ENCODE measurements at places on chromosomes 7 and 10.

GRCh38 chr7:65269150-65269856 is 104.4 kb upstream of the ZNF92 start:
- DNase-seq = peak; percentile 50

GRCh38 chr7:157514306-157514705 is 177.5 kb downstream of the DNAJB6 start:
- no peak for DNase-seq

DNA sequence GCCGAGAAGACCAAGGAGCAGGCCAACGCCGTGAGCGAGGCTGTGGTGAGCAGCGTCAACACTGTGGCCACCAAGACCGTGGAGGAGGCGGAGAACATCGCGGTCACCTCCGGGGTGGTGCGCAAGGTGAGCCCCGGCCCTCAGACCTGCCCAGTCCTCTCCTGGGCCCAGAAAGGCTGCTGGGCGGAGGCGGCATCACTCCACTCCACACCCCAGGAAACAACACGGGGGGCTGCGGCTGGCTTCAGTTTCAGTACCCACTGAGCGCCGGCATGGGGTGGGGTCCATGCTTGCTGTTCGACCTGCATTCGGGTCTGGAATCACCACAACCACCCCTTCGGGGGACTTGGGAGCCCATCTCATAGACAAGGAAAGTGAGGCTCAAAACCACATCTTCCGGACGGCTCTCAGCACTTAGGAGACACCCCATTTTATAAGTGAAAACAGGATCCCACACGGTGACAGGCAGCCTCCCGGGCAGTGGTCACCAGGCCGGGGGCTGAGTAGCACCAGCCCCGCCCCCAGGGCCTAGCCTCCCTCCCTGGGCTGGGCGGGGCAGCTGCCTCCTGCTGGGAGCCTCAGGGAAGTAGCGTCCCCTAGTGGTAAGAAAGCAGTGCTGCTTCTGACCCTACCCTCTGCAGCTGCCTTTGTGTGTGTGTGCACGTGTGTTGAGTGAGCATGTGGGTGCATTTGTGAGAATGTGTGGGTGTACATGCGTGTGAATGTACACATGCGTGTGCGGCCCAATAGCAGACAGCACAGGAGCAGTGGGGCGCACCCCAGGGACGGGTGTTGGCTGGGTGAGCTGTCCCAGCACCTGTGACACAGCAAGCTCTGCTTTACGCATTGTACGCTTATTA is 1.8 kb downstream of the SNCG start:
- no peak for DNase-seq

GRCh38 chr10:77458986-77459590 is 178.5 kb downstream of the KCNMA1 start:
- DNase-seq = no peak

GRCh38 chr7:106216517-106216922 is 68.3 kb downstream of the NAMPT start:
- no peak for DNase-seq

GRCh38 chr7:135792866-135793265 is 44.3 kb upstream of the FAM180A start:
- DNase-seq = no peak

DNA sequence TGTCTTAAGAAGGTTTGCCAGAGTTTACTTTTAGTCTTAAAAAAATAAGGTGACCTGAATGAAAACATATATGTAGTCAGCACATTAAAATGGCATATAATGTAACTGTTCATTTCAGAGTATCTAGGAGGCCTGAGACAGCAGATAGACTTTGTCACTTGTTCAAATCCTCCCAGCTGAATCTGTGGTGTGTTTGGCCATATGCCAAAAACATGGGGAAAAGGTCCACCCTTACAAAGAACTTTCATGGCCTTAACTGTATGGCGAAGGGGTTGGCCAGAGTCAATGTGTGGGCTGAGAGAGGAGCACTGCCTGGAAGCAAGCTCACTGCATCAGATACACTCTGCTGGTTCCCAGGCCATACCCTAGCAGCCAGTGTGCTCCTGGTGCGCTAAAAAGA is 113.7 kb downstream of the ALOX5 start:
- DNase-seq = no peak

DNA sequence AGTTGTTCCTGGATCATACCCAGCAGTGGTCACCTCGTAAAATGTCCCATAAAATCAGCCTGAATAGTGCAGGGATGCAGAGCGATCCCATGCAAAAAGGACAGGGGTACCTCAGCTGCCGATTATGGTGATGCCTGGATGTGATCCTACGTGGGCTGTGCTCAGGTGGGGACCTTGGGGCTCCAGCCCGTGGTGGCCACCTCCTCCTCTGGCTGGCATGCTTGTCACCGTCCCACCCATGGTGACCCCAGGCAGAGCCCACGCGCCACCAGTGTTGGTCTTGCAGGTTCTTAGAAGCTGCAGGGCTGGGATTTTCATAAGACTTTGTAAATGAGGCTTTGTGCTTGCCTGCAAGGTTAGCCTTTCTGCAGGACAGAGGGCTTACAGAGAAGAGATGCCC is 97.2 kb downstream of the GLRX3 start:
- no peak for DNase-seq

- DNase-seq = no peak
Observed at GRCh38 chr10:31100662-31101061, 69.0 kb upstream of the ZNF438 start.

DNA sequence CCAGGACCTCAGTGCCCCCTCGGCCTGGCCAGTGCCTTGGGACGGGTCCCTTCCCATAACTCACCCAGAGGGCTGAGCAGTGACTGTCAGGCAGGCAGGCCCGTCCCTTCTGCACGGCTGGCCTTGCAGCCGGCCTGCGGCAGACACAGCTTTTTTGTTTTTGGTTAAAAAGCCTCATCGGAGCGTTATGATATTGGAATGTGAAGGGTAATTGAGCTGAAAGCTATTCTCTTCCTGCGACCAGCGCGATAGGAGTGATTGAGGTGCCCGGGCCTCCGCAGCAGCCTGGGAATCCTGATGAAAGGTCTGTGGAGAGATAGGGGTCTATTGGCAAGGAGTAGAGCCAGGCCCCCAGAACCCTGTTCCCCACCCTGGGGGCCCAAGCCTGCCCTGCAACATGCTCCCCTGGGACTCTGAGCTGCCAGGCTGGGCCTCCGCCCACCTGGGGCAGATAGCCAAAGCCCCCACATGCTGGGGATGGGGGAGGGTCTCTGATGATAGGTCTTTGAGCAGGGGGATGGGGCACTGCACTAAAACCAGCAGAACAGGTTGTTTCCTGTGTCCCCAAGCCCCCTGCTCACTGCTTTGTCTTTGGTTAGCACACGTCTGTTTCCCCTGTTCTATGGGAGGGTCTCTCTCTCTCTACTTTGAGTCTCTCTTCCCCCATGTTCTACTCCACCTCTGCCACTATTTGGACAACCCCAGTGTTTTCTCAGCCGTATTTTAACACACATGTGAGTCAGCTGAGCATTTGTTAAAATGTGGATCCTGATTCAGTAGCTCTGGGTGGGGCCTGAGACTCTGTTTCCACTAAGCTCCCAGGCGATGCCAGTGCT is 131.9 kb downstream of the CDH23 start:
- DNase-seq = no peak

- DNase-seq = peak; percentile 12
Observed at GRCh38 chr10:44010873-44011602, 362.4 kb upstream of the ZNF32 start.

DNA sequence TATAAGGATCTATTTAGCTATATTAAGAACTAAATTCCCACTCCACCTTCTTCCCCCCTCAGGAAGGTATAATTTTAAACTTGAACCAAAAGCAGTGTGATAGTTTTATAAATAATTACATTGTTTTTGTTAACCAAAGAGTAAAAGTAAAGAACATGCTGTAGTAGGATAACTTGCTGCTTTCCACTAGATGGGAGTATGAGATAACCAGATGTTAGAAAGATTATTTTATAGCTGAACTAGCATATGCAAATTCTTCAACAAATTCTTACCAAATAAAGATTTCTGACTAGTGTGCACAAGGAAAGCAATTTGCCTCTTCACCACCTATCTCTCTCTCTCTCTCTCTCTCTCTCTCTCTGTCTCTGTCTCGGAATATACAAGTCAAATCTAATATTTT is 31.8 kb downstream of the TES start:
- DNase-seq = no peak

- DNase-seq = no peak
Observed at GRCh38 chr7:2175091-2175490, 57.7 kb downstream of the MAD1L1 start.

GRCh38 chr10:52771534-52772445 is 794 bp downstream of the MBL2 start:
- no peak for DNase-seq

- no peak for DNase-seq
Observed at GRCh38 chr7:84913731-84914130, 273.1 kb downstream of the SEMA3D start.

- DNase-seq = no peak
Observed at GRCh38 chr10:49361735-49362568, 33.9 kb downstream of the DRGX start.

DNA sequence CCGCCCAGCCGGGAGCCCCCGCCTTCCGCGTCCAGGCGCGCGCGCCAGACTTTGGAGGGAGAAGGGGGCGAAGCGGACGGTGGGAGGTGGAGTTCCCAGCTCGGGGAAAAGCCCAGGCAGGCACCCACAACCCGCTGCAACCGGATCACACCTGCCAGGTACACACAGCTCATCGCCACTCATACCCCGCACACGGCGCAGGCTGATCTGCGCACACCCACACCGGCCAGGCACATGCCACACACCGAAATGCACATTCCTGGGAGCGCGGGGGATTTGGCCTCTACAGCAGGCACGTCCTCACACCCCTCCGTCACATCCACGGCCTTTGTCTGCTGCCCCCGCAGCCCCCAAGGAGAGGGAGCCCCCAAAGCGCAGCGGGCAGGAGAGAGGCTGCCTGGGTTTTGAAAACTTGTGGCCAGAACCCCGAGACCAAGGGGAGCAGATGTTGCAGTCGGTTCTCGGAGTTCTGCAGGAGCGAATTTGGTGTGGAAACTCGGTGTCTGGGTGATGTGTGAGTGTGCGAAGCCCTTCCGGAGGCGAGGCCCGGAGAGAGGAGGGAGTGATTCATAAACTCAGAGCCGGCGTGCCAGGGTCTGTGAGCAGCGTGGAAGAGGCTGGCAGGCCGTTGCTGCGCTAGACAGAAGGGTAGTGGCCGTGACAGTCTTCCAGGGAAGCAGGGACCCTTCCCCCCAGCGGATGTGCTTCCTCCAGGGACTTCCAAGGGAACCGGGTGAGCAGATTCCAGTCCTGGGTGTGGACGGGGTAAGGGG is 734 bp downstream of the CHST3 start:
- peak; percentile 46 for DNase-seq

DNA sequence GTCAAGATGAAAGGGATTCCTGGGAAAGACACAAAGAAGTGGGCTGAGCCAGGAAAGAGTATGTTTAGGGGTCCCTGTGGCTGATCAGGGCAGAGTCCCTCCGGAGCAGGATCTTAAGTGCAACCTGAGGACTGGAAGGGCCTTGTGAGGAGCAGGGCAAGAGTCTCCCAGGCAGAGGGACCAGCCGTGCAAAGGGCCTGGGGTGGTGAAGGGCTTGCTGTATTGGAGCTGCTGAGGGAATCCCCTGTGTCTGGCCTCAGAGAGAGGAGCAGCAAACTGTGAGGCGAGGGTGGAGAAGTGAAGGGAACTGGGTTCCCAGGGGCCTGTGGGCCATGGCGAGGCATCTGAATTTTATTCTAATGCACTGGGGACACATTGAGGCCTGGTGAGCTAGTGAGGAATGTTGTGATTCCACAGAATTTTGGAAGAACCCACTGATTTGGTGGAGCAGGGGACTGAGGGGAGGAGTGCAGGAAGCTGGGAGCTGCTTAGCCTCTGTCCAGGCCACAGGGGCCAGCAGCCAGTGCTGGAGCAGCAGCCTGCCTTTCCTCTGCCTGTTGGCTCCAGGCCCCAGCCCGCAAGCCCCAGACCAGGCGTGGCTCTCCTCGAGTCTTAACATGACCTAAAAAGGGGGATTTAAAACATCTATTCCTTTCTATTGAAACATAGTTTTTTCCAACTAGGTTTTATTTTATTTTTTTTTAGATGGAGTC is 138.4 kb upstream of the IGFBP3 start:
- DNase-seq = no peak

- no peak for DNase-seq
Observed at GRCh38 chr10:97574374-97575126, 2.0 kb downstream of the ANKRD2 start.

DNA sequence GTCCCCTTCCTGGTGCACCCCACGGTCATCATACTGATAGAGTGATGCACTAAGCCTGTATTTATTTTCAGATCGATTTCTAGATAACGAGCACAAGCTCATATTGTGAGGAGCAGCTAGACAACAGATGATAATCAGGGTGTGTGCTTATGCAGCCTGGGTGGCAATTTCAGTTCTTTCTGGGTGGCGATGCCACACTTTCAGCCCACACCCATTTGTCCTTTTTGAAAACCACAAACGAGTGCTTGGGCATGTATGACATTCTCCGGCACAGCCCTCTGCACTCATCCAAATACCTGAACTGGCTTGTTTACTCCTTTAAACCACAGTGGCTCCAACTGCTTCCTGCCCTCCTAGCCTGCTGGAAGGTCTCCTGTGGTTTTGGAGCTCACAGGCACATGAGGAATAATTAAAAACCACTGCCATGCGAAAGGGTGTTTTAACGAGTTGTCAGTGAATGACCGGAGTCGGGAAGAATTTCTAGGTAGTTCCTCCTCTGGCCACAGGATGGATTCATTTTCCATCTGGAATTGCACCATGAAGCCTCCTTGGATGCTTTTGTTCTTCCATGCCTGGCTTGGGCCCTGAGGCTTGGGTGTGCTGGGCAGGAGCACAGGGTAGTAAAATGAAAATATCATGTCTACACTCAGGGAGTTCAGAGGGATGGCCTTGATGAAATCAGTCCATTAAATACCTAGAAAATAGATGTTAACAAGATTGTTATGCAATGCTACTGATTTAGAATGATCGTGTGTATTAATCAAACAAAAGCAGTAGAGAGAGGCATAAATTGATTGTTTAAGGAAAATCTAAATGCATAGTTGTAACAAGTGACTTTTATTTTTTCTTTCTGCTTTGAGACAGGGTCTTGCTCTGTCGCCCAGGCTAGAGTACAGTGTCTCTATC is 52.4 kb upstream of the ITGB1 start:
- DNase-seq = no peak

DNA sequence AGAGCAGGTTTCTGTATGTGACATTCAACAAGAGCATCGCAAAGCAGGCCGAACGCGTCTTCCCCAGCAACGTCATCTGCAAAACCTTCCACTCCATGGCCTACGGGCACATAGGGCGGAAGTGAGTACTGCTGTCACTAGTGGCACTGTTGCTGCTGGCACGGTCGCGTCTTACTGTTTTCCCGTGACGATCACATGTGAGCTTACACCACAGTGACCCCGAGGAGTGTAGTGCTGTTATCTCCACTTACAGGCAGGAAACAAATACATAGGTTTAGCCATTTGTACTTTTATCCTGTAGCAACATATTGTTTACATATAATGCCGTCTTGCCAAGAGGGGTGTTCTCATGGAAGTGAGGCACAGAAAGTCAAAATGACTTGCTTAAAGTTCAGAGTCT is 25.4 kb downstream of the FBH1 start:
- DNase-seq = no peak
